ENCODE measurements at places on chromosomes 4 and X.

DNA sequence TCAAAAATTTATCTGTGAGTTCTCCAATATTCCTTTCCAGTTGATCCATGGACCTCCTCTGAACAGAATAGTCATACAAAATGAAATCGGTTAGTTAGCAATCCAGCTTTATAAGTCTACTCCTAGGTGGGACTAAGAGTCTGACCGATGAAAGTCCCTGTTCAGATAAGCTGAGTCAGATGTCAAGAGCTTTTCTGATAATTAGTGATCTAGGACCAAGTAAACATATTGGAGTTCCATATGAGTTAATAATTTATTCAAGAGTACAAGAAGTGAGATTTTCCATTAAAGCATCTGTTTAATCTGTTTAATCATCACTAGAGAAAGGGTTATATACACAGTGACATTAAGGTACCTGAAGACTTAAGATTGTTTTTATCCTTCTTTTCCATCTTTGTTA lies 74.7 kb downstream of the UGT8 start:
- no peak for DNase-seq

DNA sequence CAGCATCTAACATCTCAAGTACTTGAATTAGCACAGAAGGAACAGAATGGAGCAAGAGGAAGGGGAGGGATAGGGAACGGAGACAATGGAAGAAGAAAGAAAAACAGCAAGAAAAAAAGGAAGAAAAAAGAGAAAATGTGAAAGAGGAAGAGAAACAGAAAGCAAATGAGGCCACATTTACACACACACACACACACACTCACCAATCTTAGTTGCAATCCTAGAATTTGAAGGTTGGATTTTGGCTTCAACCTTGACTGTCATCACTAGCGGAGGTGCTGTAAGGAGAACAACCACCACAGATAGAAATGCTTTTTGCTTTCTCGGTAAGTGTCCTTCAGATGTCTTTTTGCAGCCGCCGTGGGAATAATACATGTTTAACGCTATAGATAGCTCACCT lies 327.1 kb upstream of the NWD2 start:
- DNase-seq: no peak

DNA sequence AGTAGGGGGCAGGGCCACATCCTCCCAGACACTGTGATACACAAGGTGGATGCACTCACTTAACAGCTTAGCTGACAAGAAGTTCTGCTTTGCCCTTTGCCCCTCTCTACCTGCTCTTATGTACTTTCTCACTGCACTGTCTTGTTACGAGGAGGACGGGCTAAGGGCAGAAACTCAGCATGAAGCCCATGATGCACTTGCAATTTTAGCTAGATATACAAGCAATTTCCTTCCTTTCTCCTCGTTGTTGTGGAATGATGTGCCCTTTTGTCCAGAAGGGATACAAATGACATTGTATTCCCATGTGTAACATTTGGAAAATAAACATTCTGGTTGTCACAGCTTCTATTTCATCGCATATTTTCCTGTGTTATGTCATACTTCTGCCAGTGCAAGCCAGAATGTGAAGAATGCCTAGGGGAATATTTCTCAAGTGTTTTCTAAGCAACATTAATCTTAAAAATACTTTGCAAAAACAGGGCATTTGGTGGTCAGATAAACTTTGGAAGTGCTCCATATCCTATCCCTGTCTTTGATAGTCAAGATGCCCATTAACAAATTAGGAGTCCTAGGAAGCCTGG lies 47.2 kb downstream of the MAOA start:
- peak; percentile 41 for DNase-seq

GRCh38 chrX:19003756-19004155 lies 19.8 kb upstream of the PHKA2 start:
- peak; percentile 49 for DNase-seq

GRCh38 chr4:8387194-8387593 lies 53.3 kb downstream of the ACOX3 start:
- DNase-seq: no peak

GRCh38 chr4:102627831-102628523 lies 126.8 kb downstream of the NFKB1 start:
- DNase-seq: peak; percentile 83

DNA sequence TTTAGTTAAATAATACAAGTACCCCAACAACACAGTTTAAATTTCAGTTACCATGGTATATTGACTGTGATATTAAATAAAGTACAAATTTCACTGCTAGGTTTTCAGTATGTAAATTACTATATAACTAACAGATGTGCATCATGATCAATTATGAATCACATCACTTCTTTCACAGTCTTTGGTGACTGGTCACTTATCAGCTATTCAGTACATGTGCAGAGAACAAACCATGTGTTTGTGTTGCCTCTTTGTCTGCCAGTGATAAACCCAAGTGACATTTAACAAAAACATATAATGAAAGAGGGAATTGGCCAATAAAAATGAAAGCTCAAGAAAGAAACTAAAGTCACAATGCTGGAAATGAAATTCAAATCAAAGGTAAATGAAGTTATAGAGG lies 249.3 kb downstream of the CHIC1 start:
- peak; percentile 27 for DNase-seq

- DNase-seq: no peak
Measured at GRCh38 chr4:36773467-36773866, 471.1 kb upstream of the NWD2 start.
